CD4-positive, alpha-beta T cell (primary cell): ENCODE measurements at places on chromosomes 11 and 22. TPM values are rescaled to one million over a fixed set of nuclear protein-coding genes. Genes with fewer than 3 reads are reported as not detected.

HEPN1 gene
- total RNA-seq, result not detected

- H3K27ac ChIP-seq, result no peak overlapping the region
- H3K27me3 ChIP-seq, result no peaks in the 10 kb centered on the region
- no peak overlapping the region for H3K4me3 ChIP-seq
- peaks cover 53% of the 10 kb centered on the region for H3K4me1 ChIP-seq
- no peak for DNase-seq
Observed at GRCh38 chr11:1305063-1305495, 4.4 kb downstream of the TOLLIP start.

GRCh38 chr11:129691142-129691541 lies 124.5 kb upstream of the TMEM45B start:
- no peak overlapping the region for H3K27ac ChIP-seq
- no peaks in the 10 kb centered on the region for H3K27me3 ChIP-seq
- H3K36me3 ChIP-seq, result no peaks in the 10 kb centered on the region
- H3K4me1 ChIP-seq, result peaks cover 10% of the 10 kb centered on the region

RAB36 gene
- 0.87 TPM for total RNA-seq

TTLL12 gene
- total RNA-seq, result 6.6 TPM

ELFN2 gene
- 0.20 TPM for total RNA-seq

DNA sequence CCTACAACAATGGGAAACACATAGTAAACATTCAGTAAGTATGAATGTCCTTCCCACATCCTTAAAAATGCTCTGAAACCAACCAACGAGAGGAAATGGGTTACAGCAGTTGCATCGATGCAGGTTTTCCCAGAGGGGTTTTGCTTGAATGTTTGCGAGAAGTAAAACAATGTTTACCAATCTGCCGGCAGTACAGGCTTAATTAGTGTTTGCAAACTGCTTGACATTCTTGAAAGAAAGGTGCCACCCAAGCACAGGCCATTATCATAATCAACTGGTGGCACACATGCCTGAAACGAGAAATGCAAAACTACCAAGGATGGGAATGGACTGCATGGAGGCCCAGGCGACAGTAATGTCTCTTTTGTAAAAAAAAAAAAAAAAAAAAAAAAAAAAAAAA lies 27.1 kb upstream of the OPCML start:
- H3K27me3 ChIP-seq, result peaks cover 3% of the 10 kb centered on the region
- no peaks in the 10 kb centered on the region for H3K4me1 ChIP-seq
- no peak overlapping the region for H3K4me3 ChIP-seq
- DNase-seq, result no peak

GRCh38 chr11:45383224-45383623 lies 97.1 kb upstream of the SYT13 start:
- no peak overlapping the region for H3K27ac ChIP-seq
- H3K4me1 ChIP-seq, result peaks cover 42% of the 10 kb centered on the region
- H3K36me3 ChIP-seq, result no peaks in the 10 kb centered on the region
- no peak for DNase-seq

ZBTB3 gene
- 2.3 TPM for total RNA-seq

SLCO2B1 gene
- total RNA-seq, result not detected

LUZP2 gene
- not detected for total RNA-seq

- DNase-seq, result no peak
- H3K27ac ChIP-seq, result no peak overlapping the region
- no peak overlapping the region for H3K4me3 ChIP-seq
Observed at GRCh38 chr22:46108564-46109473, 41.5 kb upstream of the PPARA start.

GRCh38 chr22:29719899-29720645 lies at the start of gene CABP7:
Gene CABP7, plus strand, starts transcription at chr22:29720003. Its CDS starts 422 bp downstream, at chr22:29720425.
- no peak for DNase-seq
- H3K4me3 ChIP-seq, result no peak within 1 kb of the TSS
- H3K27me3 ChIP-seq, result peaks cover 47% of the 10 kb centered on the region
- no peaks in the 10 kb centered on the region for H3K36me3 ChIP-seq
- H3K27ac ChIP-seq, result no peak within 1 kb of the TSS
- peaks cover 7% of the 10 kb centered on the region for H3K4me1 ChIP-seq

GRCh38 chr11:67370351-67371076 lies 2.9 kb downstream of the CLCF1 start:
- H3K27me3 ChIP-seq, result peaks cover 12% of the 10 kb centered on the region

MYEOV gene
- total RNA-seq, result not detected

- H3K27me3 ChIP-seq, result no peaks in the 10 kb centered on the region
- H3K4me1 ChIP-seq, result peaks cover 5% of the 10 kb centered on the region
- no peaks in the 10 kb centered on the region for H3K36me3 ChIP-seq
- H3K4me3 ChIP-seq, result no peak overlapping the region
- no peak for DNase-seq
Observed at GRCh38 chr11:129637983-129638776, 177.5 kb upstream of the TMEM45B start.

- no peak overlapping the region for H3K4me3 ChIP-seq
- no peaks in the 10 kb centered on the region for H3K27me3 ChIP-seq
- peak; percentile 80 for DNase-seq
- H3K27ac ChIP-seq, result no peak overlapping the region
- no peaks in the 10 kb centered on the region for H3K36me3 ChIP-seq
Observed at GRCh38 chr22:26364066-26365015, 64.7 kb upstream of the ASPHD2 start.

- H3K27me3 ChIP-seq, result peaks cover 6% of the 10 kb centered on the region
- no peak overlapping the region for H3K27ac ChIP-seq
Observed at GRCh38 chr11:134734894-134735293, 322.9 kb upstream of the B3GAT1 start.

- H3K36me3 ChIP-seq, result no peaks in the 10 kb centered on the region
- H3K4me1 ChIP-seq, result no peaks in the 10 kb centered on the region
- H3K27ac ChIP-seq, result no peak overlapping the region
- no peak overlapping the region for H3K4me3 ChIP-seq
- no peak for DNase-seq
Observed at GRCh38 chr11:2797741-2798361, 87.7 kb downstream of the CDKN1C start.

SCGB2A2 gene
- total RNA-seq, result not detected

DNA sequence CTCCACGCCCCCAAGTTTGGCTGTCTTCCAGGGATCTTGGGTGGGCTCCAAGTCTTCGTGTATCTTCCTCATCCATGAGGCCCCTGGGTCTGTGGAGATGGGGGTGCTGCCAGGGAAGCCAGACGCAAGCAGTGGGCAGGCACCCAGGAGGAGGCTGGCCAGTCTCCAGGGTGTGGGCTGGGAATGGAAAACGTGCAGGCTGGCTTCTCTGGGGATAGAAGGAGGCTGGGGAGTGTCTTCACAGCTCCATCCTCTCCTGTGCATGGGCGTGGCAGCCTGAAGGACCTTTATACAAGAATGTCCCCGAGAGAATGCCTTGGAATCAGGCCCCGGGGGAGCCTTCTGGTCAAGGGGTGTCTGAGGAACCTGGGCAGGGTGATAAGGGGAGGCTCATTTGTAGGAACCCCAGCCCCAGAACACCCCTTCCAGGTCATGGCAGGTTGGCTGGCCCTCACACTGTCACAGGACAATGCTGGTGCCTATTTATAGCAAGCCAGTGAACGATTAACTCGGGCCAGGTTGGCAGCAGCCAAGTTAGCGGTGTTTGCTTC lies 14.0 kb downstream of the SGSM1 start:
- no peak overlapping the region for H3K27ac ChIP-seq
- no peak overlapping the region for H3K4me3 ChIP-seq
- DNase-seq, result no peak
- no peaks in the 10 kb centered on the region for H3K36me3 ChIP-seq

GRCh38 chr22:26417406-26417805 lies 11.7 kb upstream of the ASPHD2 start:
- no peak overlapping the region for H3K4me3 ChIP-seq
- H3K4me1 ChIP-seq, result no peaks in the 10 kb centered on the region
- H3K27me3 ChIP-seq, result peaks cover 5% of the 10 kb centered on the region

GPHA2 gene
- 0.56 TPM for total RNA-seq

DNA sequence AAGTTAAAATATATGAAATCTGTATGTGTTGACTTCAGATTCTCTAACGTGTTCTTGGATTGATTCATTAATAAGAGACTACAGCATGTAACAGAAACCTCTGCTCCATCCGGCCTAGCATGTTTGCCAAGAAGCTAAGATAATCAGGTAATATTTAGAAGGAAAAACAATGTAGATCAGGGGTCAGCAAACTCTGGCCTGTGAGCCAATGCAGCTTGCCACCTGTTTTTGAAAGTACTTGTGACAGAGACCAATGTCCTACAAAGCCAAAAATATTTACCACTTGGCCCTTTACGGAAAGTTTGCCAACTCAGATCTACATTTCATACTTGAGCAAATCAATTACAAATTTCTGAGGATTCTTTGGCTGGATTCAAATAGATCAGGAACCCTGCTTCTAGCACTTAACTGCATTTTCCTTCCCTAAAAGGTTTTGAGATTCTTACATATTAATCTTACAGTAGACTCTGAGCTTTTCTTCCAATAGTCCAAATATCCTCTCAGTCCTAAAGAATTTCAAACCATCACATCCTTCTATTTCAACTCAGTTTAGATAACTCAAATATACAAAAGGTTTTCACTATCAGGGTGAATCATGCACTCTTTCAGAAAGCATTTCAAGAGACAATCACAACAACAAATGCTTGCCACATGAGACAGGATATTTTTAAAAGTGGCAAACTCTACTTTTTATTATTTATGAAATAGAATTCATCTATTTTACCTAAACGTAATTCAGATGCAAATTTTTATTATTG lies 29.5 kb downstream of the APOL5 start:
- DNase-seq, result no peak
- H3K4me3 ChIP-seq, result no peak overlapping the region
- no peaks in the 10 kb centered on the region for H3K36me3 ChIP-seq
- no peaks in the 10 kb centered on the region for H3K27me3 ChIP-seq
- H3K27ac ChIP-seq, result no peak overlapping the region

RIBC2 gene
- 0.41 TPM for total RNA-seq

DNA sequence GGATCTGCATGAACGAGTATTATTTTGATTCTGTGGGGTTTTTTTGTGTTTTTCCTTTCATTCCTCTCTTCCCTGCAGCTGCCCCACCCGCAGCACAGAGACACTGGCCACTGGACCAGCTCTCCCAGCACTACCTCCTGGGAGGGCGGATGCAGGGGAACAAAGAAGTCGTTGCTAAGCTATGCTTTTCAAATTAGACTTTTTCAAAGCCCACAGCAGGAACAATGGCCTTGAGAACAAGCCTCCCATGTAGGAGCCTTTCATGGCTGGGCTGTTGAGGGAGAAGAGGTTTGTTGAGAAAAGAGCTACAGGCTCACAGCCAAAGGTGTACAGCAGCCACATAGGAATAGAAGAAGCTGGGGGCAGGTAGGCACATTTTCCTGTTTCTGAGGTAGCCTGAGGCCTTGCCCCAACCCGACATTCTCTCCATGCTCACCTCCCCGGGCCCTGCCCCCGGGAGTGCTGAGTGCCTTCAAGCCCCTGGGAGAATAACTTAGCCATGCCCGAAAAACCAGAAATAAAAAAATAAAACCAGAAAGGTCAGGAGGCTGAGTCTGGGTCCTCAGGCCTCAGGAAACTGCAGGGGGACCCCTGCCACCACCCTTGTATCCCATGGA lies 20.5 kb upstream of the SYT12 start:
- H3K27me3 ChIP-seq, result no peaks in the 10 kb centered on the region
- no peak overlapping the region for H3K27ac ChIP-seq
- no peak for DNase-seq
- H3K36me3 ChIP-seq, result no peaks in the 10 kb centered on the region
- no peaks in the 10 kb centered on the region for H3K4me1 ChIP-seq

- H3K27me3 ChIP-seq, result no peaks in the 10 kb centered on the region
- no peak overlapping the region for H3K4me3 ChIP-seq
- H3K36me3 ChIP-seq, result no peaks in the 10 kb centered on the region
- DNase-seq, result no peak
- H3K4me1 ChIP-seq, result peaks cover 12% of the 10 kb centered on the region
- no peak overlapping the region for H3K27ac ChIP-seq
Observed at GRCh38 chr22:37740455-37741311, 43.8 kb downstream of the TRIOBP start.

- no peak overlapping the region for H3K27ac ChIP-seq
- H3K27me3 ChIP-seq, result peaks cover 7% of the 10 kb centered on the region
- H3K36me3 ChIP-seq, result no peaks in the 10 kb centered on the region
- no peak overlapping the region for H3K4me3 ChIP-seq
- no peaks in the 10 kb centered on the region for H3K4me1 ChIP-seq
Observed at GRCh38 chr22:28891156-28891733, 7.9 kb downstream of the ZNRF3 start.

GRCh38 chr11:129637473-129637872 lies 178.2 kb upstream of the TMEM45B start:
- DNase-seq, result no peak
- H3K27me3 ChIP-seq, result no peaks in the 10 kb centered on the region
- no peak overlapping the region for H3K4me3 ChIP-seq
- H3K27ac ChIP-seq, result no peak overlapping the region
- peaks cover 5% of the 10 kb centered on the region for H3K4me1 ChIP-seq
- no peaks in the 10 kb centered on the region for H3K36me3 ChIP-seq

CST6 gene
- total RNA-seq, result not detected

SEPTIN3 gene
- total RNA-seq, result 0.22 TPM
